Activated naive CD8-positive, alpha-beta T cell treated with anti-CD3 and anti-CD28 coated beads, Interleukin-2, amount 10 ng/mL, durations not matched to agents 7 days and 5 days (primary cell): ENCODE measurements at places on chromosomes 7 and 10.

DNA sequence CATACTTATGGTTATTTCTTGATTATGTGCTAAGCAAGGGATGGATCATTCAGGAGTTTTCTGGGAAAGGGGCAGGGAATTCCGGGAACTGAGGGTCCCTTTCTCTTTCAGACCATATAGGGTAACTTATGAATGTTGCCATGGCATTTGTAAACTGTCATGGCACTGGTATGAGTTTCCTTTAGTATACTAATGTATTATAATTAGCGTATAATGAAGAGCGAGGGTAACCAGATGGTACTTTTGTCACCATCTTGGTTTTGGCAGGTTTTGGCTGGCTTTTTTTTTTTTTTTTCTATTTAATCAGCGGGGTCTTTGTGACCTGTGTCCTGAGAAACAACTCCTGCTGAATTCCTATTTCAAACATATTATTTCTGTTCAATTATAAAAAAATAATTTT, 237.6 kb upstream of the PTER start:
- no peak for DNase-seq

GRCh38 chr10:7478727-7479457, 68.1 kb upstream of the SFMBT2 start:
- no peak for DNase-seq

DNA sequence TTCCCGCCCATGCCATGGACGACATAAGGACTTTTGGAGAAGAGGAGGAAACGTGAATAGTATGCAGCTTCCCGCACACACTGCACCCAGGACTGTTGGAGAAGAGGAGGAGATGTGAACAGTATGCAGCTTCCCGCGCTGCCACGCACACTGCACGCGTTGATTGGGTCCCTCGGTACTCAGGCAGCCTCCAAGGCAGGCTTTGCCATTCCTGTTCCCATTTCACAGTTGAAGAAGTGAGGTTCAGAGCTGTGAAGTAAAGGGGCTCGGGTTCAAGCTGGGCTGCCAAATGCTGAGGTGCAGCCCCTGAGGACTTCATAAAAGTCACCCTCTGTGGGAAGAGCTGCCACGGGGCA, 147.9 kb upstream of the FAM20C start:
- DNase-seq: no peak

GRCh38 chr7:73907554-73908122, 46.7 kb downstream of the TMEM270 start:
- no peak for DNase-seq

DNA sequence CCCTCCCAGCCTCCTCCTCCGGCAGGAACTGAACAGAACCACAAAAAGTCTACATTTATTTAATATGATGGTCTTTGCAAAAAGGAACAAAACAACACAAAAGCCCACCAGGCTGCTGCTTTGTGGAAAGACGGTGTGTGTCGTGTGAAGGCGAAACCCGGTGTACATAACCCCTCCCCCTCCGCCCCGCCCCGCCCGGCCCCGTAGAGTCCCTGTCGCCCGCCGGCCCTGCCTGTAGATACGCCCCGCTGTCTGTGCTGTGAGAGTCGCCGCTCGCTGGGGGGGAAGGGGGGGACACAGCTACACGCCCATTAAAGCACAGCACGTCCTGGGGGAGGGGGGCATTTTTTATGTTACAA, 83.3 kb downstream of the PAX2 start:
- peak; percentile 45 for DNase-seq

DNA sequence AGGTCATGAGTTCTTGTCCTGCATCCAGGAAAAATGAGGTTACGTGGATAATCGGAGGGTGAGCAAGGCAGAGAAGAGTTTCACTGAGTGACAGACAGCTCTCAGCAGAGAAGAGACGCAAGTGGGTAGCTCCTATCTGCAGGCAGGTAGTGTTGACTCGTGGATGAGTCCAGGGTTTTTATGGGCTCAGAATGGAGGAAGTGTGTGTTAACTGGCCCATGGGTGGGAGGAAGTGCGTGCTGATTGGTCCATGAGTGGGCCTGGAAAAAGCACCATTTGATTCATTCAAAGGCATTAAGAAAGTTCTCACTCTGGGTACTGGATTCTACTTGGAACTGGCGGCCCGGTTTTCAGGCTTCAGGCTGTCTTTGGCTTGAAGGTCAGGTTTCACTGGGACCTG, 4.8 kb upstream of the DMTF1 start:
- DNase-seq: no peak

- DNase-seq: no peak
These were observed 153.4 kb downstream of the MLLT10 start for GRCh38 chr10:21687266-21688008.

DNA sequence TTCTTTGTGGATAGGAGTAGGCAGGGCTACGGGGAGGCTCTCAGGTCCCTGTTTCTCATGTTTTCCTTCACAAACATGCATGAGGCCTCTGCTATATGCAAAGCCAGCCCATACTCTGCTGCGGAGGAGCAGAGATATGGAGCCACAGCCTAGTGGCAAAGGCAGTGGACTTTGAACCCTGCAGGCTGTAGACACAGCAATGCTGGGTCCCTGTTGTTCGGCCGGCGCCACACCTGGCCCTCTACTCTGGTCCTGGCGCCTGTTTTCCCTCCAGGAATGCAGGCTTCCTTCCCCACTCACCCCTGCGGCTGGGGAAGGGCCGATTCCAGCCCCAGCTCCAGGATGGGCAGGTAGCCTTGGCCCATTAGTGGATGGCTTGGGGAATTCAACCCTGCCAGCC, 11.5 kb downstream of the CLRN3 start:
- DNase-seq: no peak

DNA sequence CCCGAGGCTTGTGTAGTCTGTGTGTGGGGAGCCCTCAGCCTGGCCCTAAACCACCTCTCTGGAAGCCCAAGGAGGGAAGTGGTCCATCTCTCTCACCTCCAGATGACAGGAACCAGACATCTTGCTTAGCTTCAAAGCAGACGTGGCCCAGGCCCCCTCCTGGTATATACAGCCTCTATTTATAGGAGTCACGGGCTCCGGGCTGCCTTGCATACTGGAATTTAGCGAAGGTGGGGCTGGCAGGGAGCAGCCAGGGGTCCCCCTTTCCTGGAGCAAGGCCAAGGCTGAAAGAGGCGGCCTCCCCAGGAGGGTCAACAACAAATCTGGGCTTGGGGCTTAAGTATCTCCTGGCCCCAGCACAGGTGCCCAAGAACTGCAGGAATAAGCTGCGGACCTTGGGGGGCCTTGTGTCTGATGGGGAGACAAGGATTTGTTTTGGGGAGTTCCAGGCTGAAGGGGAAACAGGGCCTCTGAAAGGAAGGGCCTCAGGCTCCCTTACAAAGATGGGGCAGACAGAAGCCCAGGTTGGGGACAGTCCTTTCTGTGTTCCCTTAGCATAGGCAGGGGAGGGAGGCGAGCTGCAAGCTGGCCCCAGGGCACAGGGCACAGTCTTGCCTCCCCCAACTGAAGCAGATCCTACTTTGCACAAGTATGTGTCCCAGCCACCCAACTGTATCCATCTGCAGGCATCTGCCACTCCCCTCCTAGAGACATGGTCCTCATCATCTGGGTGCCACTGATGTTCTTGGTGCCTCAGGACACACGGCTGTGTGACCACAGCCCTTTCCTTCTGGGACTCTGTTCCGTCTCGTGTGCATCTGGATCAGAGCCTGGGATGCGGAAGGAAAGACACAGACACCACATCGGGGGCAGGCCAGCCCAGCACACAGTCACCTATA, 11.9 kb downstream of the ZCCHC24 start:
- no peak for DNase-seq

- DNase-seq: peak; percentile 10
These were observed 112.4 kb downstream of the SMURF1 start for GRCh38 chr7:99031496-99031895.

DNA sequence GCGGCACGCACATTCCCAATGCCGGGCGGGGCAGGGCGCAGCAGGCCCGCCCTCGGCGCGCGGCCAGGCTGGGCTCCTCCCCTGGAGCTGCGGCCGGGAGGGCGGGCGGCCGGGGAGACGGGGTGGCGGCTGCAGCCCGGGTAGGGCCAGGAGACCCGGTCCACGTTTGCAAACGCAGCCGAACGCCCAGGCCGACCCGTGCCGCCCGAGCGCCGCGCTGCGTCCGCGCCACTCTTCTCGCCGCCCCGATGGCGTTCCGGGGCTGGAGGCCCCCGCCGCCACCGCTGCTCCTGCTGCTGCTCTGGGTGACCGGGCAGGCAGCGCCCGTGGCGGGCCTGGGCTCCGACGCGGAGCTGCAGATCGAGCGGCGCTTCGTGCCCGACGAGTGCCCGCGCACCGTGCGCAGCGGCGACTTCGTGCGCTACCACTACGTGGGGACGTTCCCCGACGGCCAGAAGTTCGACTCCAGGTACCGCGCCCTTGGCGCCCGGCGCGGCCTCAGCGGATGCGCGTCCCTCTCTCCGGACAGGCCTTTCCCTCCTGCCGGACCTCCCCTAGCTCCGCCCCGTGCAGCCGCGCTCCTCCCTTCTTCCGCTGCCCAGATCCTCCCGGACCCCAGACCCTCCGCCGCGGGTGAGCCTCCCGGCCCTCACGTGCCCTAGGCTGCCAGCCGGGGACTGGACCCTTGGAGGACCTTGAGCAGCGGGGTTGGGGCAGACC, at the start of gene FKBP9:
Gene FKBP9, plus strand, starts transcription at position 115 of the 720 bp plus-strand sequence. Its CDS starts 134 bp downstream, at position 249.
- peak; percentile 57 for DNase-seq

GRCh38 chr10:82331716-82332115, 456.7 kb downstream of the NRG3 start:
- DNase-seq: no peak

- DNase-seq: no peak
These were observed 109.7 kb upstream of the PPIF start for GRCh38 chr10:79237454-79238157.

- DNase-seq: no peak
These were observed 76.5 kb downstream of the ARL5B start for GRCh38 chr10:18735711-18736110.

- no peak for DNase-seq
These were observed 27.6 kb downstream of the UNCX start for GRCh38 chr7:1260244-1260635.

GRCh38 chr10:14466257-14466656, 135.5 kb upstream of the FRMD4A start:
- DNase-seq: no peak

- no peak for DNase-seq
These were observed 4.8 kb downstream of the DYNC2I1 start for GRCh38 chr7:158861004-158861787.

DNA sequence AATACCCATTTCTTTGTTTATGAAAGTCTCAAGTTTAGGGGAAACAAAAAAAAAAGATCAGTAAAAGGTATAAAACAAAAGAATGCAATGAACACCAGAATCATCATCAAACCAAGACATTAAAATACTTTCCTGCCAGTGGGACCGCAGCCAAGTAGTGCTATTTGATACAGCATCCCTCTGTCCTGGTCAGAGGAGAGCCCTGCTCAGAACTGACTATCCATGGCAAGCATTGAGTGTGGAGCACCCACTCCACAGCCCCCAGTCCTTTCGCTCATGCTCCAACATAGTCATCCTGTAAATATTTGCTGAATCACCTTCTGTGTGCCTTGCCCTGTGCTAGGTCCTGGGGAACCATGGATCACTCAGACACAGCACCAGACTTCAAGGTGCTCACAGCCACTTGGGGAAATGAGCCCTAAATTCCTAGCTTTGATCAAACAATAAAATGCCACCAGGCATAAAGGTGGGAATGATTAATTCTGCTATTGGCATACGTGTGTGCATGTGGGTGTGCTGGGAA, 213.6 kb upstream of the TBX20 start:
- DNase-seq: no peak

DNA sequence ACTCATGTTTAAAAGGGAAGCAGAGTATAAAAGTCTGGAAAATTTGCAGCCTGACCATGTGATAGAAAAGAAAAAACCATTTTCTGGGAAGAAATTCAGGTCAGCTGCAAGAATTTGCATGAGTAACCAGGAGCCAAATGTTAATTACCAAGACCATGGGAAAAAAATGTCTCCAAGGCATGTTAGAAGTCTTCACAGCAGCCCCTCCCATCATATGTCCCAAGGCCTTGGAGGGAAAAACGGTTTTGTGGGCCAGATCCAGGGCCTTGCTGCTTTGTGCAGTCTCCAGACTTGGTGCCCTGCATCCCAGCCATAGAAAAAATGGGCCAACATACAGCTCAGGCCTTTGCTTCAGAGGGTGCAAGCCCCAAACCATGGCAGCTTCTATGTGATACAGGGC, 1019.6 kb upstream of the SORCS1 start:
- no peak for DNase-seq

GRCh38 chr10:98251399-98251798, 16.6 kb downstream of the LOXL4 start:
- DNase-seq: no peak

GRCh38 chr7:8357536-8357935, 75.9 kb upstream of the NXPH1 start:
- no peak for DNase-seq

GRCh38 chr7:127532736-127533135, 52.7 kb downstream of the GCC1 start:
- DNase-seq: no peak

GRCh38 chr7:112495810-112496462, 15.1 kb downstream of the LSMEM1 start:
- DNase-seq: no peak

GRCh38 chr10:8581521-8582225, 527.2 kb downstream of the GATA3 start:
- DNase-seq: no peak

DNA sequence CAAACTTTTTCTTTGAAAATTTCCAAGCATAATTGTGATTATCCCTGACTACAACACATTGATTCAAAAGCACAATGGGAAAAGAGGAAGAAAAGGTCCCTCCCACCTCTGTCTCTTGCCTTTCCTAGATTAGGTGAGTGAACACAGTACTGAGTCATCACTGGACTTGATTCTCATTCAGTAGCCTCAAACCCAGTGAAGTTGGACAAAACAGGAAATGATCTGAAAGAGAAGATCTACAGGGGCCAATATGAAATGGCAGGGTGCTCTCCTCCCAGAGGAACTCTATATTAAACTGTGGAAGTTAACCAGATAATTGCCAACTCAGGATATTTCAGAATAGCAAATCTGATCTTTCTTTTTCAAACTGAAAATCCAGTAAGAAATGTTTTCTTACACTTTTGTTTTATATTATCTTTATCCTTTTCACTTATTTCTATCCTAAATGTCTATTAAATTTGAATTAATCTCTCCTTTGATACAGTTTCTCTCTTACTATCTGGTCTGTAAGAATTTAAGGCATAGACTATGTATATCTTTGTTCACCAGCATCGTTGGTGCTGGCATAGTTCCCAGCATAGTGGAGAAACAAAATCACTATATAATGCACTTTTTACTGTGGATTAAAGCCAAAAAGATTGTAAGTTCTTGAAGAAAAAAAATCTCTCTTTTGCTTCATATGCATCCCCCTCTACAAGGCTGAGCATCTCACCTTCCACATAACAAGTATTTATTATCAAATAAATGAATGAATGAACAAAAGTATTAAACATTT, 41.4 kb upstream of the IKZF1 start:
- no peak for DNase-seq

GRCh38 chr10:133456041-133456951, 2.6 kb downstream of the SCART1 start:
- DNase-seq: no peak

DNA sequence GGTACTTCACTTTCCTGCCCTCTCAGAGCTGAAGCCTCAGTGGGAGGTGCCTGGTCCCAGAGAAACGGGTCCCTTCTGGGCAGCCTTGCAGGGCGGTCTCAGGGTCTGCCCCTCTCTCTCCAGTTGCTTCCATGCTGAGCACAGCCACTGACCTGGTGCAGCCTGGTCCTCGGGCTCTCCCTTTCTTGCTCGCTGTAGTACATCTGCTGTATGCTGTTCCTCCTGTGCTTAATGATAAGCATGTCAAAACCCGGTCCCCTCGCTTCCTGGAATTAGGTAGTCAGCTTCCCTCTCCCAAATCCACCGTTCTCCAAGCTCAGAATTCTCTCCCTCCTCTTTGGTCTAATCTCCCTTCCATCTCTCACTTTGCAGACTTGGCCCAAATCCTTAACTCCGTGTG, 11.0 kb upstream of the HPS1 start:
- DNase-seq: no peak
